Fibroblast of skin of scalp (primary cell): ENCODE measurements at places on chromosomes 6 and 20.

DNA sequence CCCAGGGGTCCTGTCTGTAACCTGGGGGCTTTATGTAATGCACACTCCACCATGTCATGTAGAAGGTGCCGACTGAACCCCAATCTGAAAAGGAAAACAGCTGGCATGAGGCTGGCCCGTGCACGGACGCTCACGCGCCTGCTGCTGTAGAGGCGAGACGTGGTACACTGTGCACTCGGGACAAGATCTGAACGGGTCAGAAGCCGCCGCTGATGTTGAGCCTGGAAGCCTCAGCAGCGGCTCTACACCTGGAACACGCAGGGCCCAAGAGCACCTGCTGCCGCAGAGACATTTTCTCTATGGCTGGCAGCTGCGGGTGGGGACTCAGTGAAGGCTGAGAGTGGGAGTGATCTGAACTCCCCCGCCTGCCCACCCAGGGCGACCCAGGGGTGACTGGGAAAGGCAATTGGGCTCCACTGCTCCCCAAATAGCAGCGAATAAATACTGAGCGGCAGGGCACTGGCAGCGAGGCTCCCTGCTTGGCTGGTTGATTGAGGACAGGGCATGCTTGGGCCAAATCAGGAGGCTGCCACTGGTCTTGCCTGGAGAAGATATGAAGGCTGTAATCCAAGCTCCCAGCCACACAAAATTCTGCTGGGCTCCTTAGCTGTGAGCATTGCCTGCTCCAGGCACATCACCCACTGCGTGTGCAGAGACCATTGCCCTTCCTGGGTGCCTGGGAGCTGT, 2.5 kb upstream of the OGFR start:
- DNase-seq, result no peak

DNA sequence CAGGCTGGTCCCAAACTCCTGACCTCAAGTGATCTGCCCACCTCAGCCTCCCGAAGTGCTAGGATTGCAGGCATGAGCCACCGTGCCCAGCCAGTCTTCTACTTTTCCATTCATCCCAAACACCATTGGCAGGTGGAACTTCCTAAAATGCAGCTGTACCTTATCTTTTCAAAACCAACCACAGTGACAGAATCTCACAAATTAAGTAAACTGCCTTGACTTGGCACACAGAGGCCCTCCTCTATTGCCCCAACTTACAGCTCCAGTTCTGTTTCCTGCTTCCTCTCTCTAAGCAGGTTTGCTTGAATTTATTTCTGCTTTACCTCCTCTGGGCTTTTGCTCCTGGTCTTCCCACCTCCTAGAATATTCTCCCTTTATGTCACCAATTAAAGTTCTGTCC, 7.6 kb downstream of the MYB start:
- no peak for DNase-seq

- DNase-seq, result no peak
Observed at GRCh38 chr6:13987400-13987865, 62.7 kb downstream of the RNF182 start.

GRCh38 chr6:87139236-87139635, 16.1 kb upstream of the ZNF292 start:
- DNase-seq, result peak; percentile 53

- DNase-seq, result no peak
Observed at GRCh38 chr6:87633851-87634250, 43.9 kb downstream of the ORC3 start.

DNA sequence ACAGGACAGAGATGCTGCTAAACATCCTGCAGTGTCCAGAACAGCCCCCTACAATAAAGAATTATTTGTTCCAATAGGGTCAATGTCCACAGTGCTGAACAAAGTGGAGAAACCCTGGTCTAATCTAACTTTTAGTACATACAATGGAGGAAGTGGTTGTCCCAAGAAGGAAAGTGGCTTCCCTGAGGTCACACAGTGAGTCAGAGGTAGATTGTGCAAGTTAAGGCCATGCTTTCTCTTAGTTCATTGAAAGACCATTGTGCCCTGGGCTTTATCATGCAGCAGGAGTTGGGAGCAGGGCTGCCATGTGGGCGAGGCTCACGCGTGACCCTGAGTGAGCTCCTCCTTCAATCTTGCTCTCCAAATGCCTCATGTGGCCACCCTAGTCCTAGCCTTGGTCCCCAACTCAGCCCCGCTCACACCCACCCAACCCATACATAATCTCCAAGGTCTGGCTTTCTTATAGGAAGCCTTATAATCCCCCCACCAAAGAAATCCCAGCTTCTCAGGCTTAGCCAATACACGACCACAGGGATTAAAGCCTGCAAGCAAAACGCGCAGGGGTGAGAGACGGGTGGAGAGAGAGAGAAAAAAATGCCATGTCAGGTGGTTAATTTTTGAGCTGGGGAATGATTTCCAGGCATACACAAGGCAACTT, 19.9 kb downstream of the SLC13A3 start:
- DNase-seq, result no peak

DNA sequence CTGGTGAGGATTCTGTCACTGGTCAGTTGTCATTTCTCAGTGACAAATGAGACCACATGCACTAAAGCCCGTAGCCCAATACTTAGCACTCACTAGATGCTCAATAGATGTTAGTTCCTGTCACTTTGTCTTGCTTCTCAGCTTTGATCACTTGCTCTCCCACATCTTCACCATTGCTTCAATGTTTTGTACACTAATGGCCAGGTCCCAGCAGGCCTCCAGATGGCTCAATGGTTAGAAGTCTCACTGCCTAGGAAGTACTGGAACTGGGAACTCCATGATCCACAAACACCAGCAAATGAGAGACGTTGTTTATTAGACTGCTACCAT, 502.8 kb upstream of the JARID2 start:
- DNase-seq, result no peak

DNA sequence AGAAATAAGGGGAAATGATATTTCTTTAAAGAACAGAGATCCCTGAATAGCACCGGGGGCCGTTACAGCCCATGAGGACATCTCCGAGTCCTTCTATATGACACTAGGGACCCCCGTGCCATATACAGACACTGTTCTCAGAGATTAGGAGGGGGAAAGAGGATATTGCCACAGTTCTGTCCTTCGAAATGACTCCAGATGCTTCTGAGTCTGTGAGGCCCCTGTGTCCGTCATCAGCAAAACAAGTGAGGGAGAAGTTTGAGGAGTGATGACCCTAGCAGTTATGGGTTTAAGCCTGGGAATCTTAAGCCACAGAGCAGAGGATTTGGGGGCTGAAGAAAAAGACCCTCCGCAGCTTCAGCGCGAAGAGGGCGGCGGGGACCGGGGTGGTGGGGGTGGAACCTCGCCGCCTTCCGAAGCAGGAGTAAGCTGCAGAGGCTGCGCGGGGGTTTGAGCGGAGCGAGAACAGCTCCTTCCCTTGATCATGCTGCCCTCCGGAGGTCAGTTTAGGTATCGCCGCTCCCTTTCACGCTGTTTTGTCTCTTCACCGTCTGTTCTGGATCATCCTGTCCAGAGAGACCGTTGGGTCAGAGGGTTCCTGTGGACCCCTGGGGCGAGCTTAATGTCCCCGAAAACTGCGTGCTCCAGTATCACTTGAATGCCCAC, 23.6 kb downstream of the VPS52 start:
- peak; percentile 84 for DNase-seq

GRCh38 chr6:33578588-33579011, 1.5 kb downstream of the BAK1 start:
- DNase-seq, result no peak

GRCh38 chr6:157258878-157259277, 64.4 kb downstream of the TMEM242 start:
- DNase-seq, result no peak

- DNase-seq, result no peak
Observed at GRCh38 chr20:50141811-50142561, 11.5 kb downstream of the PEDS1 start.

GRCh38 chr20:3430376-3431069, 23.1 kb upstream of the DNAAF9 start:
- no peak for DNase-seq

GRCh38 chr6:54094786-54095185, 16.5 kb upstream of the MLIP start:
- no peak for DNase-seq

DNA sequence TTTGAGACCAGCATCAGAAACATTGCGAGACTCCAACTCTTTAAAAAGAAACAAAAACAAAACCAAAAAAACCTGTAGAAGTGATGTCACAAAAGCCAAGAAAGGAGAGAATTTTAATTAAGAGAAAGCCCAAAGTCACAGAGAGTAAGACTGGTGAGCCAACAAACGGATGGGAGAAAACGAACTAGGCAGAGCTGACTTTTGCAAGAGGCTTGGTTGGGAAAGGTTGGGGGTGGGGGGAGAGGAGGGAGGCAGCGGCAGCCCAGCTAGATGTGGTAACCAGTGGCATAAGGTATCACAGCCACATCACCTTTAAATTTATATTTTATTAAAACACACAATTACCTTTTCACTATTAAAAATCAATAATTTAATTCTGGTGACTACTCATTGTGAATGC, 23.5 kb downstream of the NOL7 start:
- DNase-seq, result no peak

GRCh38 chr20:44572551-44573500, 9.6 kb upstream of the PKIG start:
- peak; percentile 95 for DNase-seq

GRCh38 chr6:157893238-157893637, 70.2 kb downstream of the SNX9 start:
- no peak for DNase-seq
